ENCODE measurements at places on chromosomes 7 and 10.

DNA sequence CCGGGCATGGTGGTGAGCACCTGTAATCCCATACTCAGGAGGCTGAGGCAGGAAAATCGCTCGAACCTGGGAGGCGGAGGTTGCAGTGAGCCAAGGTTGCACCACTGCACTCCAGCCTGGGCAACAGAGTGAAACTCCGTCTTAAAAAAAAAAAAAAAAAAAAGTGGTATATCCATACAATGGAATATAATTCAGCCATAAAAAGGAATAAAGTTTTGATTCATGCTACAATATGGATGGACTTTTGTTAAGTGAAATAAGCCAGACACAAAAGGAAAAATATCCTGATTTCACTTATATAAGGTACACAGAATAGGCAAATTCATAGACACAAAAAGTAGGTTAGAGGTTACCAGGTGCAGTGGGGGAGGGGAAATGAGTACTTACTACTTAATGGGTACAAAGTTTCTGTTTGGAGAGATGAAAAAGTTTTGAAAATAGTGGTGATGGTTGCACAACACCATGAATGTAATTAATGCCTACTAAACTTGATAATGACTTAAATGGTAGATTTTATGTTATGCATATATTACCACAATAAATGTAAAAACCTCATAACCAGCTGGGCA is 53.9 kb downstream of the FGFR2 start:
- no peak for DNase-seq

DNA sequence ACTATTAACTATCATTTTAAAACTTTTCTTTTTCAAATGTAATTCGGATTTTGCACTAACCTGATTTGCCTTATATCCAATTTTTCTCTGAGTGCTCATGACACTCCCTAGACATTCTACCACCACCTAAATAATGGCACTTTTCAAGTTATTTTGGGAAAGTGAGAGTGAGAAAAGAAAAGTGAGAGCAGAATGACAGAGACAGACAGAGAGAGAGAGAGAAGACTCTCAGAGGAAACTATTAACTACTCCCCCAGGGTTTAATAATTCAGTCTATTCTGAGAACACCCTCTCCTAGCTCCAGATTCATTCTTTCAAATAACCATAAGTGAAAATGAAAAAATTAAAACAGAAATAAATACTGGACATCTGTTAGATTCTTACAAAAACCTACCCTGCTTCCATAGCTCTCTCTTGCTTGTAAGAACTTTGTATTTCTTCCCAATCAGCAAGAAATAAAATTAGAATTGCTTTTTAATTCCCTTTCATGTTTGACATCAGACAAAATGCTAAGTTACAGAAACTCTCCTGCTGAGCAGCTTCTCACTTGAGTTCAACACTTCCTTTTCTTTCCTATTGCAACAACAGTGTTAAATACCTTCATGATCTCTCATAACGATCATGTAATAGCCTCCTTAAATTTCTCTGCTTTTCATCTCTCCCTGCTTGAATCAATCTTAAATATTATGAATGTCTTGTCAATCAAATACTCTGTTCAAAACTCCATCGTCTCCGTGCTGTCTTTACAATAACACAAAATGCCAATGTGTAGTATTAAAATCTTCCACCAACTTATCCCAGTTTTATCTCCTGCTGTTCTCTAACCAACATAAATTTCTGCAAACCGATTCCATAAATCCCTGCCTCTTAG is 191.7 kb downstream of the SEMA3E start:
- DNase-seq, result no peak

GRCh38 chr7:23106823-23107663 is 1.5 kb downstream of the KLHL7 start:
- no peak for DNase-seq

DNA sequence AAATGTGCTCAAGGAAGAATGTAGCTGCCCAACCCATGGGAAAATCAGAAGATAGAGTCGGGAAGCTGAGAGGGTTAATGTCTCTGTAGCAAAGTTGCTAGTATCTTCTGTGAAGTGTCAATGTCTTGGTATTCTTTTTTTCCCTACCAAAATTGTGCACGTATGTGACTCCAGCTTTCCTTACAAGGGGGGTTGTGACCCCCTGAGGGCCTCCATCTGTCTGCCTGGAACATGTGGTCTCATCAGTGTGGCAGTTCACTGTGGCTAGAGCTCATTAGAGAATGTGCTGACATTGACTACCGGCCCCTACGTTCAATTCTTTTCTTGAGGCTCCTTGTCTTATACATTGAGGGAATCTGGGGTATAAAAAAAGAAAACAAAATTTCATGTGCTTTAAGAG is 725.2 kb upstream of the CELF2 start:
- no peak for DNase-seq

Data from activated CD4-positive, alpha-beta memory T cell treated with anti-CD3 and anti-CD28 coated beads for 36 hours (primary cell).